ENCODE measurements at places on chromosomes 3 and 15.
A peak's percentile ranks its signal among the peaks of the same experiment; 100 is the strongest.

GRCh38 chr3:32956750-32957570 is 5.5 kb downstream of the CCR4 start:
- no peak overlapping the region for H3K4me3 ChIP-seq
- DNase-seq, result no peak
- no peaks in the 10 kb centered on the region for H3K4me1 ChIP-seq
- no peaks in the 10 kb centered on the region for H3K36me3 ChIP-seq
- H3K27ac ChIP-seq, result no peak overlapping the region

DNA sequence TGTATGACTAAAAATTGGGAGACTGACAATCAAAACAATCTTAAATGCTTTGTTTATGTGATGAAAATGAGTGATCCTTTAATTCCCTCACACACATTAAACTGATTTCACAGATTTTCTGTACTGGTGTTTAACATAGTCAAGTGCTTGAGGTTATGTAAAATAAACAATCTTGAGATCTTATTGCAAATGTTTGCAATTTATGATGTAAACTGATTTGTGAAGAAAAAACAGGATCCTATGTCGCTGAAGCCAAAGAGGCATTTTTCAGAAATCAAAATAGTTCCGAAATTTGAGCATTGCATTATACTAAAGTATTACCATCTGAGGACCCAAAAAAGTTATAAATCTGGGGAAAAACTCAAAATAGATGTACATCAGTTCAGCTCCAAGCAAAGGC is 12.7 kb downstream of the SHOX2 start:
- peaks cover 17% of the 10 kb centered on the region for H3K27me3 ChIP-seq
- no peak for DNase-seq

DNA sequence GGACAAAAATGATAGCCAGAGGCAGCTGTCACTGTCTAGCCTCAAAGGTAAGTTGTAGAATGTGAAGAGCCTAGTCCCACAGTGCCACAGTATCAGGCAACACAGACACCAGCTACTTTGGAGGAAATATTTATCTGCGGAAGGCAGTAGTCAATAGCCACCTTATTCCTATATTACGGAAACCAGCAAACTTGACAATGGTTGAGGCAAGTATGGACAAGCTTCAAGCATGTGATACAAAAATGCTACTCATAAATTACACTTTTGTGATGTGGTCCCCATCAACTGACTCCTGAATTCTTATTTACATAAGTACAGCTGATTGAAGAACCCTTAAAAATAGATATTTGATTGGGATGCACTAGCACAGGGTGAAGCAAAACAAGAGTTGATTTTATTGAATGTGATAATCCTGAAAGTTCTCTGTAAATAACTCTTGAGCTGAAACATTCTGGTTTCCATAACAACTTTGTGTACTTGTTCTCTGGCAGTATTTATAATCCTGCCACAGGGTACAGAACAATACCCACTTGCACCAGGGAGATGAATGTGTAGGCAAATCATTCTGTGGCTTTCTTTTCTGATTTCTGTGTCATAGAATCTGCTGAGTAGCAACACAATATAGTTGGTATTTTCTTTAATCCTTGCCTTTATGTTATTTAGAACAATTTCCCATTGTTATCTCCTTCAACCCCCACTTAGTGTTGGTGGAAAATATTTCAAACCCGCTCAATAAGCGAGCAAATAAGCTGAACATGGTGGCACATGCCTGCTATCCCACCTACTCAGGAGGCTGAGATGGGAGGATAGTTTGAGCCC is at the start of gene ANKUB1:
Gene ANKUB1 (minus strand): TSS at position 103 of the 819 bp plus-strand sequence. CDS start 188 bp downstream, outside the sequence.
- no peaks in the 10 kb centered on the region for H3K4me1 ChIP-seq
- DNase-seq, result no peak
- no peaks in the 10 kb centered on the region for H3K36me3 ChIP-seq
- H3K27ac ChIP-seq, result no peak within 1 kb of the TSS
- H3K4me3 ChIP-seq, result no peak within 1 kb of the TSS
- no peaks in the 10 kb centered on the region for H3K27me3 ChIP-seq

- peaks cover 24% of the 10 kb centered on the region for H3K36me3 ChIP-seq
- no peak for DNase-seq
- peak overlapping the region; percentile 39 for H3K27ac ChIP-seq
Measured at GRCh38 chr15:85646538-85647091, 148.1 kb downstream of the KLHL25 start.

DNA sequence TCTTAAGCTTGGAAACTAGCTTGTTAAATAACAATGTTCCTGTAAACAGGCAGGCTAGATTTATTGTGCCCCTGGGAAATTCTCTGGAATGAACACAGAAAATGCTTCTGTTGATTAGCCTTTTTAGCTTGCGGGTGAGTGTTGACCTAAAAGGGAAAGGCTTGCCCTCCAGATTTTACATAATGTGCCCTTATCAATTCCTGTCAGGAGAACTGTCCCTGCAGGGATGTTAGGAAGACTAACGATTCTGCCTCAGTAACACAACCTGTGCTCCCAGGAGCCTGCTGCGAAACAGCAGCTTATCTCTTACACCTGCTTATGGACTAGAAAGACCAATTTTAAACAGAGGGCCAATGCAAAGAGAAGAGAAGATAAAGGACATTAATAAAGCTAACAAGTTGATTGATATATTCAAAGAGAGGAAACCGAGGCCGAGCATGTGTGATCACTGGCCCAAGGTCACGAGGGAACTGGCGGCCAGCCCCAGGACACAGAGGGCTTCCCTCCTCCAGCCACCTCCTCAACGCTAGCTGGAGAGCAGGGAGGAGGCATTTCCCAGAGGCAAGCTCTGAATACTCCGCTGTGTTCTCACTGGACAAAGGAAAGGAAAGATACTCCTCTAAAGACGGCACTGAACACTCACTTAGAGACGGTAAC is 48.4 kb upstream of the TJP1 start:
- H3K4me1 ChIP-seq, result peaks cover 35% of the 10 kb centered on the region
- no peaks in the 10 kb centered on the region for H3K27me3 ChIP-seq

- no peaks in the 10 kb centered on the region for H3K27me3 ChIP-seq
- no peak overlapping the region for H3K4me3 ChIP-seq
- no peak for DNase-seq
- no peaks in the 10 kb centered on the region for H3K36me3 ChIP-seq
Measured at GRCh38 chr3:19229086-19229485, 80.8 kb downstream of the KCNH8 start.

DNA sequence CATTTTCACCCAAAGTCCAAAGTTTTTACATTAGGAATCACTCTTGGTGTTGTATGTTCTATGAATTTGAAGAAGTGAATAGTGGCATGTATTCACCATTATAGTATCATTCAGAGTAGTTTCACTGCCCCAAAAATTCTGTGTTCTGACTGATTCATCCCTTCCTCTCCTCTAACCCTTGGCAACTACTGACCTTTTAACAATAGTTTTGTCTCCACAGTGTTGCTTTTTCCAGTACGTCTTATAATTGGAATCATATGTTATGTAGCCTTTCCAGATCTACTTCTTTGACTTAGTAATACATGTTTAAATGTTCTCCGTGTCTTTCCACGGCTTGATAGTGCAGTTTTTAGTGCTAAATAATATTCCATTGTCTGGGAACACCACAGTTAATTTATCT is 379.0 kb upstream of the SGO1 start:
- no peaks in the 10 kb centered on the region for H3K36me3 ChIP-seq
- H3K4me3 ChIP-seq, result no peak overlapping the region
- peaks cover 4% of the 10 kb centered on the region for H3K4me1 ChIP-seq
- H3K27ac ChIP-seq, result no peak overlapping the region
- H3K27me3 ChIP-seq, result no peaks in the 10 kb centered on the region

DNA sequence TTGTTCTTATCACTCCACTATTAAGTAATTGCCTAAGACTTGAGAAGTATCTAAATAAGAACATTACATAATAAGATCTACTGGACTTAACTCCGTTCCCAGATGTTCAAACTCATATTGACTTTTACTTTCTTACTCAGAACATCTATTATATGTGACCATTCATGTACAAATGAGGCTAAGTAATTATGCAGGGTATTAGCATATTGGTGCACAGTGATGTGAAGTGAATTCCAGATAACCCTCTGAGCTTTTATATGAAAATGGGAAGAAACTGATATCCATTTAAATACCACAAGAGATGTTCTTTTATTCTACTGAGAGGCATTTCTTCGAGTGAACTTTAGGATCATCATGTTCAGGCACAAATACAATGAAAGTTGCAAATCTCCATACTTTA is 135.7 kb downstream of the ZPLD1 start:
- H3K4me1 ChIP-seq, result no peaks in the 10 kb centered on the region
- no peaks in the 10 kb centered on the region for H3K36me3 ChIP-seq
- no peak overlapping the region for H3K27ac ChIP-seq
- H3K4me3 ChIP-seq, result no peak overlapping the region
